Stimulated activated CD4-positive, alpha-beta T cell treated with anti-CD3 and anti-CD28 coated beads, Interleukin-15, amount 100 ng/mL, for 48 hours (primary cell): ENCODE measurements at places on chromosomes 6 and 20.

- no peak for DNase-seq
These were observed 169.5 kb upstream of the HDAC2 start for GRCh38 chr6:114140416-114140815.

GRCh38 chr6:84575264-84575663, 189.1 kb downstream of the TBX18 start:
- no peak for DNase-seq

DNA sequence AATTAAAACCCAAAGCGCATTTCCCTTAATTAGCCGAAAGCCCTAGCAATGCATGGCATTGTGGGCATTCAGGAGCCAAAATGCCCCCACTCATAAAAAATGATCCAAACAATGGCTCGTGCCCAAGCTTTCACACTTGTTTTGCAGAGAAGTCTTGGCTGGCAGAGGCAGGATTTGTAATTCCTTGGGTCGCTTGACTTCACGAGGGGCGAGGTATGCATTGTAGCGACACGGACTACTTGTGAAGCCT, 613 bp upstream of the SASH1 start:
- no peak for DNase-seq

- DNase-seq: no peak
These were observed 335.0 kb upstream of the KCNQ5 start for GRCh38 chr6:72286911-72287311.

DNA sequence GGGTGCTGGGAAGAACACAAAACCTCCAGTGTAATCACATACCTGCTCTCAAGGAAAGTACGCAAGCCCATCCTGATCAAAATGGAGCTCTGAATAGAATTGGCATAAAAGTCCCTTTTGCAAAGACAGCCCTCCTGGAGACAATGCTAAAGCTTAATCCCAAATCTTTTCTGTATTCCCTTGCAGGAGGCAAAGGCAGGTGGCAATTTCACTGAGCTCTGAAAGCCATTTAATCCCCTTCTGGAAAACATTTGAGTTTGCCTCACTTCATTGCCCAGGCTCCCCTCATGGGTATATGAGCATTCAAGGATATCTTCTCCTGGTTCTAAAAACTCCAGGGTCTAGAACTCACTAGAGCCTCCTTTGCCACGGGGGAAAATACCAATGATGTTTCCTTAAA, 310.2 kb upstream of the CNR1 start:
- no peak for DNase-seq

- DNase-seq: no peak
These were observed 77.7 kb downstream of the EFHC1 start for GRCh38 chr6:52497652-52498408.

DNA sequence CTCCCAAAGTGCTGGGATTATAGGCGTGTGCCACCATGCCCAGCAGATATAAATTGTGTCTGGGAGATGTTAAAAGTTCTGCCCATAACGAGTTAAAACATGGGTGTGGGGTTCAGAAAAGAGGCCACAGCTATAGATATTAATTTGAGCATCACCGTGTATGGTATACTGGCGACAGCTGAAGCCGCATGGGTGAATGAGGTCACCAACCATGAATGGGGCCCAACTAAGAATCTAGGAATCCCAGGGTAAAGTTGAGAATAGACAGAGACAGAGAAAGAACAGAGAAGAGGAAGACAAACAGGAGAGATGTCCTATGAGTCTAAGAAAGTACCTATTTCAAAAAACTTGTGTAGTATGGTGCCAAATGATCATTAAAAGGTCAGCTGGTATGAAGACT, 50.9 kb downstream of the ILRUN start:
- DNase-seq: no peak

DNA sequence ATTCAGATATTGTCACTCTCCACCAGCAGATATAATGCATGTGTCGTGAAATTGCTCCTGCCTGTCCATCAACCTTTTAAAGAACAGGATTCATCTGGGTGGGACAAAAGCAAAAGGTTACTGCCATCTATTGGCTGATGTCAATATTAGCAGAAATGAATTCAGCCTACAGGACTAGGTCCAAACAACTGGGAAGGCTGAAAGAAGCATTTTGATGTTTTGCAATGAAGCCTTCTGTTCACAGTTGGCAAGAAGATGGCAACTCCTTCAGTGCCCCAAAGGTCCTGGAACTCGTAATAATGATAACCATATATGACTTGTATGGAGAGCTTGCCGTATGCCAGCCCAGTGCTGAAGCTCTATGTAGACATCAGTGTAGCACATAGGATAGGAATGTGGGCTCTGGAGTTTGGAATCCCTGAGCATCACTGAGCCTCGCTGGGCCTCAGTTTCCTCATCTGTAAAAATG, 7.5 kb downstream of the BCAS1 start:
- DNase-seq: no peak
